Esophagus squamous epithelium (tissue), 5 donors: ENCODE measurements at places on chromosomes 11 and 22. TPM values are rescaled to one million over a fixed set of nuclear protein-coding genes. Genes with fewer than 3 reads are reported as not detected.

The SLC22A8 gene
- not detected for total RNA-seq

The ROBO3 gene
- 3.6 TPM for total RNA-seq

The KDM4D gene
- total RNA-seq: 0.83 TPM

The CABP7 gene
- total RNA-seq: not detected

The LYVE1 gene
- 0.42 TPM for total RNA-seq

The HPS5 gene
- 14.4 TPM for total RNA-seq

The GLYATL1 gene
- not detected for total RNA-seq

The SLC37A2 gene
- 27.4 TPM for total RNA-seq

The CREB3L1 gene
- 0.68 TPM for total RNA-seq

The MYOD1 gene
- total RNA-seq: not detected

The OR52N4 gene
- not detected for total RNA-seq

The LRRC75B gene
- total RNA-seq: 20.4 TPM

The APOBEC3A gene
- 1.6 TPM for total RNA-seq

GRCh38 chr11:82978422-82979099 is 77.0 kb downstream of the DDIAS start:
- DNase-seq: no peak

DNA sequence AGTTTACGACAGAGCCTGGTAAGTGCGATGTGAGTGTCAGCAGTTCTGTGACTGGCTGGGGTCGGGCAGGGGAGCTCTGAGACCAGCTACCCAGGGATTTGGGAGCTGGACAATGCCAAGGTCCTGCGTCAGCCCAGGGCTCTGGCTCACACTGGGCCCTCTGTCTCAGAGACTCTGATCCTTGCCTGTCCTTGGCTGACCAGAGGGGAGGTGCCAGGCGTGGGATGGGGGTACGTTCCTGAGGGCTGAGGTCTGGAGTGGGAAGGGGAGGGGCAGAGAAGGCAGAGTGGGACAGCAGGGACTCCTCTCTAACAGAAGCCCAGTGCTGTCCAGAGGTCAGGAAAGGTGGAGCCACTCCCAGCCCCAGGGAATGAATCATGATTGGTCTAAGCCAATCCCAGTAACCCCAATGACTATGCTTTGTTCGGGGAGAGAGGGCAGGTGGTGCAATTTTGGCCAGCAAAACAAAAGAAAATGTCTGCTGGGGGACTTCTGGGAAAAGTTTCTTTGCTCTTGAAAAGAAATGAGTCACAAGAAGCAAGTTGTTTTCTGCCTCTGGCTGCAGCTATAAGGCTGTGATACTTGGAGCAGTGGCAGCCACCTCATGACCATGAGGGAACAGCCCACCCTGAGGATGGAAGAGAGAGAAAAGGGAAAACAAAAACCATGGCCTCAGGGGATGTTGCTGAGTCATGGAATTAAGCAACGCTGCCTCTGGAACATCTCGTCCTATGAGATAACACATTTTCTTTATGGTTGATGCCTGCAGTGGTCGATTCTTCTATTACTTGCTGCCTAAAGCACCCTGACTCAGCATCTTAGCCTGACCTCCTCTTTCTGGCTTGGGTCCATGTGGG is 108.3 kb downstream of the CHST1 start:
- no peak for DNase-seq

- no peak for DNase-seq
Observed at GRCh38 chr11:22787551-22788162, 41.9 kb downstream of the SVIP start.

- no peak for DNase-seq
Observed at GRCh38 chr22:50170453-50171318, at the start of gene PANX2. PANX2 (plus strand) TSS chr22:50170731; CDS start chr22:50170731, 0 bp downstream.

- DNase-seq: no peak
Observed at GRCh38 chr11:13702071-13702470, 33.6 kb downstream of the FAR1 start.

GRCh38 chr11:27094120-27094519 is 53.5 kb downstream of the BBOX1 start:
- DNase-seq: no peak

DNA sequence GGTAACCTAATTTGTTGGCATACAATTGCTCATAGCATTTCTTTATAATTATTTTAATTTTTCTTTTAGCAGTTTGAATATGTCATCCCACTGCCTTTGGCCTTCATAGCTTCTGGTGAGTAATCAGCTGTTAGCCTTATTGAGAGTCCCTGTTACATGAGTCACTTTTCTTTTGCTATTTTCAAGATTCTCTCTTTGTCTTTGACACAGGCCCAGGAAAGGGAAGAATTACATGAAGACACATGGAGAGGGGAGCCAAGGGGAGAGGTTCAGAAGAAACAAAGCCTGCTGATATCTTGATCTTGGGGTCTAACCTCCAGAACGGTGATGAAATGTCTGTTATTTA is 418.2 kb downstream of the METTL15 start:
- DNase-seq: no peak

- DNase-seq: no peak
Observed at GRCh38 chr11:8234425-8234821, 29.3 kb downstream of the LMO1 start.

GRCh38 chr11:45451766-45452440 is 165.8 kb upstream of the SYT13 start:
- DNase-seq: no peak

DNA sequence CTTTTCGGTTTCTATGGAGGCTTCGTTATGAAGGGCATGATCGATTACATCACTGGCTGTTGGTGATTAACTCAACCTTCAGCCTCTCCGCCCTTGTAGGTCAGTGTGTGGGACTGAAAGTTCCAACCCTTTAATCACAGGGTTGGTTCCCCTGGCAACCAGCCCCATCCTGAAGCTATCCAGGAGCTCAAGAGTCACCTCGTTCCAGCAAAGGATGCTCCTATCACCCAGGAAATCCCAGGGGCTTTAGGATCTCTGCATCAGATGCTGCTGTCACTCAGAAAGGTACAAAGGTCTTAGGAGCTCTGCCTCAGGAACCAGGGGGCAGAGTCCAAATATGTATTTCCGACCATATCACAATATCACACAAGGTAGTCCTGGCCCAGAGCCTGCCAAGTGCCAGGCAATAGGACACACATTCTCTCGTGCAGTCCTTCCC is 123.5 kb upstream of the PARVA start:
- DNase-seq: no peak

- DNase-seq: no peak
Observed at GRCh38 chr11:125233736-125234275, 69.3 kb downstream of the PKNOX2 start.

DNA sequence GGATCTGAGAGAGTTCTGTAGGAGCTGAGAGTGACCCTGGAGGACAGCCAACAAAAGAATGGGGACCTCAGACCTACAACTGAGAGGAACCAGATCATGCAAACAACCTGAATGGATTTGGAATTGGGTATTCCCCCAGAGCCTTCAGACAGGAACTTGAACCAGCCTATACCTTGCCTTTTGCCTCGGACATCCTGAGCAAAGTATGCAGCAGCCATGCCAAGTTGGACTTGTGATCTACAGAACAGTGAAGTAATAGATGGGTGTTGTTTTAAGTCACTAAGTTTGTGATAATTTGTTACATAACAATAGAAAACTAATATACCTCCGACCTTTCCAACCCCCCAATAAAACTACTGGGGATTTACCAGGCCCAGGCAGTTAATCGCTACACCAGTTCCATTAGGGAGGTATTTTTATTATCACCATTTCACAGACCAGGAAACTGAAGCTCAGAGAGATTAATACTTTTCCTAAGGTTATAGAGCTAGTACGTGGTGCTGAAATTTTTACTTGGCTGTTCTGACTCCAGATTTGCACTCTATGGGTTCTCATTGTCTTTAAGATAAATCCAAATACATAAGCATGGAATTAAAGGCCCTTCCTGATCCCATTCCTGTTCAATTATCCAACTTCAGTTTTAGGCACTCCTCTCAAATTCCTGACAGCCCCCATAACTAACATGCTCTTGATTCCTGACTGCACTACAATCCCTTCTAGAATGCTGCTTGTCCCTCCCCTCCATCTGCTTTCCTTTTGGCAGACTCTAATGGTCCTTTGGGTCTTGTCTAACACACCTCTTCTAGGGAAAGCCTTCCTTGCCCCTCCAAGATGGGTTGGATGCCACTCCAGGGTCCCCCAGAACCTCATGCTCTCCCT is 1.7 kb upstream of the RASSF10 start:
- DNase-seq: no peak

- DNase-seq: no peak
Observed at GRCh38 chr22:49807129-49807528, 20.5 kb downstream of the BRD1 start.

- no peak for DNase-seq
Observed at GRCh38 chr11:2534134-2534956, 89.5 kb downstream of the KCNQ1 start.

DNA sequence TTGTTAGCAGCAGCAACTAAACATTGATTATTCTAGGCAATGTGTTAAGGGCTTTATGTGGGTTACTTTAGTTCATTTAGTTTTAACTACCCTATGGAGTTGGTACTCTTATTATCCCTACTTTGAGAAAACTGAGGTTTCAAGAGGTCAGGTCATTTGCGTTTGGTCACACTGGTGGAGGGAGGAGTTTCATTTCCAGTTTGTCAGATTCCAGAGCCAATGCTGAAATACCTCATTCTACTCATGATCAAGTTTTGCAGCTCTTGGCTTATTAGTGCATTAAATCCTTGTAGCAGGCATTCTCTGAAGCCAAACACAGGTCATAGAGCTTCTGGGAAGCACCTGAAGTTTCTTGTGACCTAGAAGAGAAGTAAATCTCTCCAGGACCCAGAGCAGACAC is 24.1 kb upstream of the POGLUT3 start:
- no peak for DNase-seq

DNA sequence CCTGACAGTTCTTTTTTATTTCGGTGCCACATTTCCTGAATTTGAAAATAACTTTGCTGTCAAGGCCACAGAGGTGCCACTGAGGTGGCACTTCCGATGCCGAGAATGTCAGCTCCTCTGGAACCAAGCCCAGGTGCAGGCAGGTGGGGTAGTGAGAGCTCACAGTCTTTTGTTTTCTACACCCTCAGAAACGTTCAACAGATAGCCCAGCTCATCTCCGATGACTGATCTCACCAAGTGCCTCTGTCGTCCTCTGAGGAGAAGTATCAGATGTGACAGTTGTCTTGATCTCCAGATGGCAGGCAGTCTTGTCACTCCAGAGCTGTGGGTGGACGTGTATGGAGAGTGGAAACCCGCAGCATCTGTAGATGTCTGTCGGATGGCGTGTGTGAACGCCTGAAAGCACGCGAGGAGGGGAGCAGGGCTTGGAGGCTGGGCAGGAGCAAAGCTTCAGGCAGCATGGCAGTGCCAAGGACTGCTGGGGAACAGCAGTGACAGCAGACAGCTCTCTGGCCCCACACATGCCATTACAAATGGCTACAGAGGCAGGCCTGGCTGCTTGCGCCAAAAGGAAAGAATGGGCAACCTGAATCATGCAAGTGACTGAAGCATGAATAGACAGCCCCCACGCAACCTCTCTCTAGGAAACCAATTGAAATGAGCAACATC is 877.0 kb downstream of the OPCML start:
- no peak for DNase-seq

DNA sequence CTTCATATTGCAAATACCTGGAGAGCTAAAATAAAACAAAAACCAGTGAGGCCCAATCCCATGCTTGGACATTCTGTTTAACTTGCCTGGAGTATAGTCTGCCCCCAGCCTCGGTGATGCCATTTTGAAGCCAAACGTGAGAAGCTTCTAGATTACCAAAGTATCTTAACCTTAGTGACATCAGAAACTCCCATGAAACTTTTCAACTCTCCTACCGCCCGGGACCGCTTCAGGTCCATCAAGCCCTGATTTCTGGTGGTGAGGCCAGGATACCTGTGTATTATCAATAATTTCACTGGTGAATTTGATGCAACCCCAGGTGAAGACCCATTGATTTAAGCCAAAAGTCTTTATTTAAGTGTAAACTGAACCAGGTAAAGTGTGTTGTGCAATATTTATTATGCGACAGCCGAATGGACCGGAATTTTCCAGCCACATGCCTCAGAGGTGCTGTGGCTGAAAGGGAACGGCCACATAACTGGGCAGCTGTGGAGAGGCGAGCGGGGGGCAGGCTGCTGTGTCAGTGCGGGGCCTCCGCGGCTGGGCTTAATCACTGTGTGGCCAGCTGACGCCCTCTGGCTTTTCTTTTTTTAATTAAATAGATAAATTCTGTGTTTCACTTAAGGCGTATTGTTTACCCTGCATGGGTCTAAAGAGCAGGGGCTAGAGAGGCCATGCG is 385.5 kb upstream of the B3GAT1 start:
- no peak for DNase-seq

DNA sequence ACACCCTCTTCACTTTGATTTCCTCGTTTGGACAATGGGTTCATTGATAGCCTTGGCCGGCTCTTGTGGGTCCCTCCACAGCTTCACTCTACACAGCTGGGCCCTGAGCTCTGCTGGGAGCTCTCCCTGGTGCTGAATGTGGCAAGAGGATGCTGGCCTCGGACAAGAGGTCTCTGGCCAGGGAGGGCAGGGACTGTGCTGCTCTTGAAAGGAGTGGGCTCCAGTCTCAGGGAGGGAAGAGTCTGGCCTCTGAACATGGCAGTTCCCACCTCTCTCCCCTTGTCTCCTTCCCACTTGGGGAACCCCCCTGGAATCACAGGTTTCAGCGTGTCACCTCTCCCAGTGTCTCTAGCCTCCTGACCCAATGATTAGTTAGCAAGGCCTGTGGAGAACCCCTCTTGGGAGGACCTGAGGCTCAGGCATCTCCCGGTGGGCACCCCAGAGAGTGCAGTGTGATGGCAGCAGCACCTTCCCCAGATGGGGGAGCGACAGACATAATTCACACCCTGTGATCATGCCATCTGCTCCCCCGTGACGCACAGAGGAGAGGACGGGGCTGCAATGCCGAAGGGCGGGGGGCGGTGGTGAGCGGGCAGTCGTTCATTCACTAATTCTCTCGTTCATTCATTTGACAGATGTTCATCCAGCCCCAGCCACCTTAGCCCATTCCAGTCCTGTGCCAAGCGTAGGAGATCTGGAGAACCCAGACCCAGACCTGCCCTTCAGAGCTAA is 2.8 kb upstream of the CABP7 start:
- DNase-seq: no peak

- DNase-seq: no peak
Observed at GRCh38 chr11:4546878-4547277, 1.9 kb downstream of the OR52M1 start.

DNA sequence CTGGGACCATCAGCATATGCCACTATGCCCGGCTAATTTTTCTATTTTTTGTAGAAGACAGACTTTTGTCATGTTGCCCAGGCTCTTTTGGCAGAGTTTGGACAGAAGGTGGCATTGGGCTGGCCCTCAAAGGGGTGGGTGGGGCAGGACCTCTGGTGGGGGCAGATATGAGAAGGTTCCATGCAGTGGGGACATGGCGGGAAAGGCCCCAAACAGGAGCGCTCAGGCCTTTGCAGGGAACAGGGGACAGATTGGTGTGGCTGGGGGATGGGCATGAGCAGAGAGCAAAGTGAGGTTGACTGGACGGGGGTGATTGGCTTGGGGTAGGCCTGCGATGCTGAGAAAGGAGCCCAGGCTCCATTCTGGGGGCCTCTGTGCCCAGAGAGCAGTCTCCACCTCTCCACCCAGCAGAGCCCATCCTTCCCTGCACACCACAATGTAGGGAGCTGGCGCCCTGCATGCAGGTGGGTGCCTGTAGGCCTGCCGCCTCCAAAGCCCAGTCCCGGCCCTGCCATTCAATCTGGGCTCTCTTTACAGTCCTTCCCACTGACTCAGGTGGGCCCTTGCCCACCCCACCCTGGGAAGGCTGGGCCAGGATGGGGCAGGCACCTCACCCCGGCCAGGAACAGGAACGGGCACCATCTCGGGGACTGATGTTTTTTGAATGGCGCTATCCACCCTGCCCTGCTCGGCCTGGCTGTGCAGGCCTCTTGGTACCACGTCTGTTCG is 98.7 kb downstream of the MORC2 start:
- no peak for DNase-seq

- DNase-seq: no peak
Observed at GRCh38 chr11:13207665-13208594, 69.7 kb upstream of the BMAL1 start.
